ENCODE measurements at places on chromosomes 1 and 21.

DNA sequence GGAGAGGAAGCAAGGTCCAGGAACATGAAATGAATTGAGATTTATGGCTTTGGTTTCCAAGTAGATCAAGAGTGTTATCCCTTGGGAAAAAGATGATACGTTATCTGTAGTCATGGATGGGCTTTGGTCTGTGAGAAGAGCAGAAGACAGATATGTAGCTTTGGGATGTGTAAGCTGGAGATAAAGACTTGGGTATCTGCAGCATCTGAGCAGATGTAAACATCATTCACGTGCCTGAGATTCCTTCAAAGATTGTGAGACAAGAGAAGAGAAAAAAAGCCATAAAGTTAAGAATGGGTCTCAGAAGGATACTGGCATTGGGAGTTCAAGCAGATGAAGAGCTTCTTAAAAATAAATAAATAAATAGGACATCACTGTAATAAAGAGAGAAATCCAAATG lies 217.8 kb downstream of the PTPRC start:
- no peak overlapping the region for H3K4me3 ChIP-seq
- DNase-seq, result no peak
- H3K4me1 ChIP-seq, result no peaks in the 10 kb centered on the region

DNA sequence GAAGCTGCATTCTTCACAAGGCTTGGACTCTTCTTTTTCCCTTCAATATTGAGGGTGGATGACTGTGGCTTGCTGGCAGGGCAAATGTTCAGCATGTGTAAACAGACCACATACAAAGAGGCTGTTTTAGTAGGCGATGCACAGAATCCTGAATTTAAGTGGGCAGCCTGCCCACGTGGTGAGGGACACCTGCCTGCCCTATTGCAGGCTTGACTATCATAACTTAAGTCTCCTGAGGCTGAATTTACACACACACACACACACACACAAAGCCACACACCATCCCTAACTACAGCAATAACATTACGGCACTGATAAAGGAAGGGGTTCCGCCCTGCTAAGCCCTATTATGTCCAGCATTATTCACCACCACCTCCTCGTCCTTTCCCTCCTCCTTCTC lies 15.9 kb downstream of the SYT2 start:
- H3K4me3 ChIP-seq, result no peak overlapping the region
- H3K4me1 ChIP-seq, result no peaks in the 10 kb centered on the region
- H3K27me3 ChIP-seq, result peaks cover 48% of the 10 kb centered on the region
- DNase-seq, result no peak
- H3K27ac ChIP-seq, result no peak overlapping the region
- H3K36me3 ChIP-seq, result no peaks in the 10 kb centered on the region

GRCh38 chr1:11681071-11681771 lies at the start of gene MAD2L2:
MAD2L2 (minus strand) TSS chr1:11681148; CDS start chr1:11680601, 547 bp downstream.
- H3K27me3 ChIP-seq, result peaks cover 4% of the 10 kb centered on the region
- H3K4me1 ChIP-seq, result peaks cover 14% of the 10 kb centered on the region
- peak; percentile 91 for DNase-seq
- H3K36me3 ChIP-seq, result peaks cover 13% of the 10 kb centered on the region

- H3K4me3 ChIP-seq, result no peak overlapping the region
- no peaks in the 10 kb centered on the region for H3K4me1 ChIP-seq
- no peaks in the 10 kb centered on the region for H3K27me3 ChIP-seq
- no peak overlapping the region for H3K27ac ChIP-seq
- H3K36me3 ChIP-seq, result no peaks in the 10 kb centered on the region
- no peak for DNase-seq
Measured at GRCh38 chr1:48955774-48956173, 179.1 kb upstream of the BEND5 start.

DNA sequence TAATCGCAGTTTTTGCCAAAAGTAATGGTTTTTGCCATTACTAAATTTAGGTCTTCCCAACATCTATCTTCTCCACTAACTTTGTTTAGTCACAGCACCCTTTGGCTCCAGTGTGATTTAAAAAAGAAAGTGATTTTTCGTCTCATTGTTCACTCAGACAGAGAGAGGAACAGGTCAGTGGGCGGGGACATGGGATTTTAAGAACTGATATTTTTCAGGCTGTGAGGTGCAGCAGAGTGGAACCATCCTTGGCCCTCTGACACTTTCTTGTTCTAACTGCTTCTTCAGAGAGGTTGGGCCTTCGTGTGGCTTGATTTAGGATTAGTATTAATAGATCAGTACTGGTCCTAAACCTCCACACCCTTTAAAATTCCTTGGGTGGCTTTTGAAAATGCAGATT lies 38.8 kb downstream of the CASQ2 start:
- no peak overlapping the region for H3K4me3 ChIP-seq
- H3K27me3 ChIP-seq, result no peaks in the 10 kb centered on the region
- H3K36me3 ChIP-seq, result no peaks in the 10 kb centered on the region
- DNase-seq, result no peak
- H3K27ac ChIP-seq, result no peak overlapping the region

DNA sequence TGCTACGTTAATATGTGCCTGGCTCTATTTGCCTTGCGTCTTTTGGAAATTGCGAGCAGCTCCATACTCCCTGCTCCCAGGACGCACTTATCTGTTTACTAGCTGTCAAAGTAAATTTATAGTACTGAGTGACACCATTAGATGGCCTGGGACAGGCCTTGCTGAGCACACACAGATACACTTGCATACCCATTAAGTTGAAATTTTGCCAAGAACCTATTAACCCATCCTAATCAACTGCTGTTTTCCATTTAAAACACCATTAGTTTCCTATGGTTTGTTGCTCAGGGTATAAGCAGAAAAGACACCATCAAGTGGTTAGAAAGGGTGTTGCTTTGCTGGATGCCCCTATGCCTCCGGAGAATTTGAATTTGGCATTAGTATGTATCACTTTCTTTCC lies 187.3 kb downstream of the SLC44A5 start:
- H3K27me3 ChIP-seq, result no peaks in the 10 kb centered on the region
- H3K36me3 ChIP-seq, result no peaks in the 10 kb centered on the region
- no peaks in the 10 kb centered on the region for H3K4me1 ChIP-seq
- H3K27ac ChIP-seq, result no peak overlapping the region
- no peak overlapping the region for H3K4me3 ChIP-seq

DNA sequence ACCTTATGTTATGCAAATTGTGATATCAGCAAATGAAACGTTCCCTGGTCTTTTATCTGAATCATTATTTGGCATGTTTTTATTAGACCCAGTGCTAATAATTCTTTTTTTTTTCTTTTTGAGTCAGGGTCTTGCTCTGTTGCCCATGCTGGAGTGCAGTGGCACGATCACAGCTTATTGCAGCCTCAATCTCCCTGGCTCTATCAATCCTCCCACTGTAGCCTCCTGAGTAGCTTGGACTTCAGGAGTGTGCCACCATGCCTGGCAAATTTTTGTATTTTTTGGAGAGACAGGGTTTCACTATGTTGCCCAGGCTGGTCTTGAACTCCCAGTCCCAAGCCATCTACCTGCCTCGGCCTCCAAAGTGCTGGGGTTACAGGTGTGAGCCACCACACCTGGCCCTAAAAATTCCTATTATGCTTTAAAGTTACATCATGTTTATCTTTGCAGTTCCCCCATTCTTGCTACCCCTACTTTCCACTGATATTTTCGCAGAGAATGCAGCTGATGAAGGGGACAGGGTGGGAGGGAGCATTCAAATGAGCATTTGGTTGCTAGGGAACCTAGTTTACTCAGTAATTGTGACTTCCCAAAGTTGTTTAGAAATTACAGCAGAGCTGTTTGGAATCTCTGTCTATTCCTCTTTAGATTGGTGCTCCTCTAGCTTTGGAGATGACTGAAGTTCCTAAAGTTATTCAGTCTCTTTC lies 18.4 kb downstream of the C1orf21 start:
- H3K27ac ChIP-seq, result peak overlapping the region; percentile 64
- H3K27me3 ChIP-seq, result no peaks in the 10 kb centered on the region
- DNase-seq, result no peak
- no peak overlapping the region for H3K4me3 ChIP-seq
- H3K36me3 ChIP-seq, result no peaks in the 10 kb centered on the region
